Adrenal gland (tissue), 19 donors: ENCODE measurements at places on chromosomes 11 and 22. TPM values are rescaled to one million over a fixed set of nuclear protein-coding genes. Genes with fewer than 3 reads are reported as not detected.

Gene TSPAN32
- total RNA-seq = 1.4 TPM

Gene KCNE3
- total RNA-seq = 7.0 TPM

Gene HIRA
- 26.5 TPM for total RNA-seq

Gene MPPED2
- 4.3 TPM for total RNA-seq

Gene DEFB131B
- total RNA-seq = not detected

Gene OR2AT4
- not detected for total RNA-seq

Gene ENTHD1
- total RNA-seq = not detected

Gene C1QTNF4
- total RNA-seq = 6.8 TPM

Gene NRGN
- total RNA-seq = 1.2 TPM

GRCh38 chr11:36890121-36890679 is 292.2 kb upstream of the RAG2 start:
- DNase-seq = no peak

DNA sequence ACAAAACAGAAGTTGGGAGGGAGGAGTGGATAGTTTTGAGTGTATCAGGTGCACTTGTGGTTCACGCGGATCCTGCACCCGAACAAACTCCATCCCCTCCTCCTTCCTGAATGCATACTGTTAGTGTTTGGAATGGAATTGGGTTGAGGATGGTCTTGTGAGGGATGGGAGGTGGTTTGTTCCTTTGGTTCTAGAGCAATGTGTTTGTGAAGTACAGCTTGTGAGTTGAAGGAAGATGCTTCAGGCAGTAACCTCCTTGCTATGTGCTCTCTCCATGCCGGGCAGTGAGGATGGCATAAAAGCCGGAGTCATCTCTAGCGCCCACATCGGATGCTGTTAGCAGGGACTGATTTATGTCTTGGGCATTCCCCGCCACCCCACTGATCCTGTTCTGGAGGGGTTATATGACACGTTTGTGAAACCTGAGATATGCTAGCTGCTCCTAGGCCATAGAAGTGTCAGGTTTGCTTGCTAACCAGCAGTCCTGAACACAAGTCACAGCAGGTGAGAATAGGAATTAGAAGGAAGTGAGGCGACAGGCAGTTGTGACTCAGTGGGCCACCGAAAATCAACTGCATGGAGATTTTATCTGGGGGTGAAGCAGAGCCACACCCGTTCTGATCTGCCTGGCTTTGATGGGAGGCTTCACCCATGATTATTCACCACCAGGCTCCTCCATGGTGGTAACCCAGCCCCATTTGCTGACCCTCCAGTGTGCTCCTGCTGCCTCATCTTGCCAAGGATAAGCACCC is 2.2 kb downstream of the BCR start:
- DNase-seq = no peak

GRCh38 chr11:76699451-76700091 is 29.0 kb upstream of the LRRC32 start:
- no peak for DNase-seq

- DNase-seq = no peak
Measured at GRCh38 chr11:133811850-133812685, 33.2 kb downstream of the SPATA19 start.

DNA sequence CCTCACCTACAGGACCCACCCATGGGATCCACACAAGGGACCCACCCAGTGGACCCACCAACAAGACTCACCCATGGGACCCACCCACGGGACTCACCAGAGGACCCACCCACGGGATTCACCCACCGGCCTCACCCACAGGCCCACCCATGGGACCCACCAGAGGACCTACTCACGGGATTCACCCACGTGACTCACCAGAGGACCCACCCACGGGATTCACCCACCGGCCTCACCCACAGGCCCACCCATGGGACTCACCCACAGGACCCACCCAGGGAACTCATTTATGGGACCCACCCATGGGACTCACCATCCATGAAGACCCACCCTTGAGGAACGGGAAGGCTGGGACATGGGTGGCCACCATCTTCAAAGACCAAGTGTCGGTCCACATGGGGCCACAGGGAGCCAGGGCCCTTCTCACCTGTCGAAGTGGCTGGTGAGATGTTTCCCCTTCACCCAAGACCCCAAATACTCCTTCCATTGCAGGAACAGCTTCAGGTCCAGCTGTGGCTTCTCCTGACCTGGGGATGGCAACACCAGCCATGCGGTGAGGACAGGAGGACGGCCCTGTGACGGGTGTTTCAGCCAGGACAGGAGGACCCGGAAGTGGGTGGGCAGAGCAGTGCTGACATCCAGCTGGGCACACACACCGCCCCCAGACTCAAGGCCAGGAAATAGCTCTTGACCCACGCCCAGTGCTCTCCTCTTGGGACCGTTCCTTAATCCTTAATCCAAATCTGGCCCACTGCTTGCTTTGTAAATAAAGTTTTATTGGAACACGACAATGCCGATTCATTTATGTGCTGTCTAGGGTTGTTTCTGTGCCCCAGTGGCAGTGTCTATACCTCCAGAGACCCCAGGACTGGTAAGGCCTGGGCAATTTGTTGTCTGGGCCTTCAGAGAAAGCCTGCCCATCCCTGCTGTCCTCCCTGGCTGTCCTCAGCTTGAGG is 1005.1 kb downstream of the BRD1 start:
- DNase-seq = no peak

- DNase-seq = no peak
Measured at GRCh38 chr11:128299132-128299726, 288.1 kb downstream of the ETS1 start.

GRCh38 chr22:36772451-36772850 is 3.5 kb downstream of the IFT27 start:
- DNase-seq = no peak

- no peak for DNase-seq
Measured at GRCh38 chr11:122154994-122155393, 39.0 kb upstream of the BLID start.

GRCh38 chr11:49202287-49202976 is 6.0 kb downstream of the FOLH1 start:
- no peak for DNase-seq

GRCh38 chr11:23727794-23728193 is 769.1 kb upstream of the LUZP2 start:
- no peak for DNase-seq

DNA sequence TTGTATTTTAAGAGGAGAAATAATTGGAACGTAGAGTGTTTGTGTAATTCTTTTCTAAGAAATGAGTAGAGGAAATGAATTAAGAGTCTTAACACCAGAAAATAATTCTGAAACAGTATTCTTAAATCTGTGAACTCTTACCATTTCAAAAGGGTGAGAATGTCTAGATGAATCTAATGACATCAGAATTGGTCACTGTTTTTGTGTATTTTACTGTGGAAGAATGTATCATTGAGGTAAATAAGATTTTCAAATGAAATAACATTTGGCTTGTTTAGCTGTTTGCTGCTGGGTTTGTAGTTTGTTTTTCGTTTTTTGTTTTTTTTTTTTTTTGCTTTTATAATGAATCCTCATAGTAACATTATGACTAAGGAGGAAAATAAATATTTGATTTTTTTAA is 97.6 kb downstream of the EMSY start:
- no peak for DNase-seq

- DNase-seq = peak; percentile 36
Measured at GRCh38 chr22:35894937-35895708, 133.5 kb downstream of the RBFOX2 start.

- no peak for DNase-seq
Measured at GRCh38 chr11:48210052-48210451, 6.6 kb upstream of the OR4B1 start.

DNA sequence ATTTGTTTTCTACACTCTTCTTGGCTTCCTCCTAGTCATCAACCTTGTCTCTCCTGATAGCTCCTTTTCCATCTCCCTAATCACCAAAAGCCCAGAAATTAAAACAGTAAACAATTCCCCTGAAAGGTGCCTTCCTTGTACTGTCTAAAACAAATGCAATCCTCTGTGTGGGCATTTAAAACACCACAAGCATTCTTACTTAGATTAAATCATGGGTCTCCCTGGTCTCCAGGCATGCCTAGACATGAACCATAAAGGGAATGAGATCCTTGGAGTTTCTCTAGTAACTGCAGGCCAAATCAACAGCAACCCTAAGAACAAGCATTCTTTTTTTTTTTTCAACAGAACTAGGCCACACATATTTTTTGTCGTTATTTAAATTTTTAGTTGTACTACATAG is 1.9 kb downstream of the BTG4 start:
- DNase-seq = no peak

- DNase-seq = peak; percentile 61
Measured at GRCh38 chr11:29343465-29344333, 673.1 kb downstream of the KCNA4 start.

GRCh38 chr11:87361891-87362290 is 324.2 kb downstream of the TMEM135 start:
- DNase-seq = no peak

- no peak for DNase-seq
Measured at GRCh38 chr11:58998480-58999290, 59.4 kb downstream of the GLYATL1 start.

DNA sequence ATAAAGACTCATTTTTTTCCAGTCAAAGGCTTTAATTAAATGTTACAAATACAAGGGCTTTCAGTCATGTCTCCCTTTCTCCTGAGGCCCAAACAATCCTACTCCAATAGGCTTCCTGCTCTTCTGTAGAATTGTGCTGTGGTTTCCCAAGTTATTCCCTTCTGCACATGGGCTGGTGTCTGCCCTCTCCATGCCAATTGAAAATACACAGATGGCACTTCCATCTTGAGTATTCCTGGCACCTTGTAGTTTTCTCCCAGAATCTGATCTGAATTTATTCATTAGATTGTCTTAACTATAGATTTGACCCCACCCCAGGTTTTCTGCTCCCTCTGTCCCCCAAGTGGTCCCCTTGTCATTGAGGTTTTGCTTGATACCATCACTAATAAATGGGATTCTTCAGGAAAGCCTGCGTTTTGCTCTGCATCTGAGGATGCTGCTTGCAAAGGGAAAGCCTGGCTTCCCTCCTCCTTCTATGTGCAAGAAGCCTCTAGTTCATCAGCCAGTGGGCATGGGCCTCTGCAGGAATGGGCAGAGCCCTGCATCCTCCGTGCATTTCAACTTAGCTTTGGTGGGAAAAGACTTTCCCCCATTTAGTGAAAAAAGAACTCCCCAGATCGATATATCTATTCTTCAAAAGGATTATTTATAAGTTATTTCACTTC is 926.7 kb downstream of the NTM start:
- DNase-seq = no peak

GRCh38 chr22:19910180-19910744 is 31.3 kb upstream of the COMT start:
- no peak for DNase-seq

GRCh38 chr11:64088162-64089026 is 52.7 kb downstream of the FLRT1 start:
- no peak for DNase-seq

- DNase-seq = no peak
Measured at GRCh38 chr22:41241133-41241676, 474 bp upstream of the CHADL start.

DNA sequence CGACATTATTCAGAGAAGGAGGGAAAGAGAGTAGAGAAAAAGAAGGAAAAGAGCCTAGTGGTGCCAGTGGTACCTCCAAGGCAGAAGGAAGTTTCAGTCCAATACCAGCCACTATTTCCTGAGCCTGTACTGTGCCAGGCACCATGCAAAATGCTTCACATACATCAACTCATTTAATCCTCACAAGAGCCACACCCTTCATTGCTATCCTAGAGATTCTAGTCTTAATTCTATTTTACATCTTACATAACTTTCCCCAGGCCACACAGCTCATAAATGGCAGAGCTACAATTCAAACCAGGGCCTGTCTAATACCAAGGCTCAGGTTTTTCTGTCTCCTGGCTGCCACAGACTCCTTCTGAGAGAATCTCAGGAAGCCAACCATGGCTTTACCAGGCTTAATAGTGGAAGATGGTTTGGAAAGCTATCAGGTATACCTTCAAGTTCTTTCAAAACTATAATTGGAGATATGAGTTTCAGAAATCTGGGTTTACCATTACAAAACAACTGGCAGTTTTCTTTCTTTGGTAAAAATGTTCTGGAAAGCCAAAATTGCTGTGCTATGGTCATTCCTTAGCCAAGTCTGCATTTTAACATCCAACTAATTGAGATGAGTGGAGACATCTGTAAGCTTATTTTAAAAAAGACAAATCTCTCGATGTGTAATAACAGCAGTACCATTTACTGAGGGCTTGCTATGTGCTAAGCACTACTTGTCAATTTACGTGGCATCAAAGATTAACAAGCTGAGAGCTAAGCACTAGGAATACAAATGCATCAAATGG is 225.1 kb upstream of the PITPNB start:
- DNase-seq = no peak

- DNase-seq = no peak
Measured at GRCh38 chr11:113833151-113833550, 42.2 kb downstream of the USP28 start.

DNA sequence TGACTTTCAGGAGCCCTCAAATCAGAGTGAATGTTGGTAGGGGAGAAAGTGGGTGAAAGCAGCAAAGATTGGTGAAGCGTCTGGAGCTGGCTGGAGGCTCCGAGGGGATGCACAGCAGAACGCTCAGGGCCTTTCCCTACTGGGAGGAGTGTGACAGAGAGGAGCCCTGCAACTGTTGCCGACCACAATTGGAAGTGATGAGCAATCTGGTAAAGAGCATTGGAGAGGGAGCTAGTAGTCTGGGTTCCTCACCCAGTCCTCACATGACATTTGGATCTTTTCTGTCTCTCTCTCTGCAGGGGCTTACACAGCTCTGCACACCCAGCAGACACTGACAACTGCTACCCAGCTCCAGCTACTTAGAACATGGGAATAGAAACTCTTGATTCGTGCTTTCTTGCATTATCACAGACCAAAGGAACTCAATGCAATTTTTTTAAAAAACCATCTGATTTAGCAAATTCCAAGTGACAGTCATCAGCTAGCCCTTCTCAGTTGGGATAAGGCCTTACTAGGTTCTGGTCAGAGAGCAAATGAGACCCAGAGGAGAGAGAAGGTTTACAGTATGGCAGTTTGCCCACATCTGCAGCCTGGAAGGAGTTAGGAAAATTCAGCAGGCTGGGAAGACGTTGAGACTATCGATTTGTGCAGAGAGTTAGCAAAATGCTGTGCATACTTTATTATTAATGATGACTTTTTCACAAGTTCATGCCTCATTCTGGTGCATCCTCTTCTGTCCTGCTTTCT is 278.0 kb upstream of the PLET1 start:
- DNase-seq = no peak

DNA sequence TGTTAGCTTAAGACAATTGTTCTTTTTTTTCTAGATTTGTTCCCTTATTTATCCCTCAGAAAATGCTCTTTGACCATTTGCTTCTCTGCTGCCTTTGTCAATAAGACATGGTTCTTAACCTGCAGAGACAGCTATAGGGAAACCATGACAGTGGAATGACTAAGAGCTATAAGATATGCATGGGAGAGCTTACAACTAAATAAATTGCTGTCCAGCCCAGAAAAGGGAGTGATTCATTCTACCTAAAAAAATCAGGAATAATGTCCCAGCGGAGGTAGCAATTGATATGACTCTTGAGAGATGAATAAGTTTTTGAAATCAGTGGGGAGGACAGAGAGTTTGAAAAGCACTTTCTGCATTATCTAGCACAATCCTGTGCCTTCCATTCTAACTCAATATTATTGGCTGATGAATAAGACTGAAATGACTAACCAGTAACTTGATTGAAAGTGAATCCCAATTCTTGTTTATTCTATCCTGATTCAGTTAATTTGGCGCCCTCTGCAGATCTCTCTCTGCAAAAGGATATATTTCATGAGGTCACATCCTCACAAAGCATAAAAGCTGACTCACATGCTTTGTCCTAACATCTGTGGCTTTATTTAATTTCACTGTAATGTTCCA is 680.5 kb upstream of the API5 start:
- peak; percentile 26 for DNase-seq
